ENCODE measurements at places on chromosomes 11 and 22. TPM values are rescaled to one million over a fixed set of nuclear protein-coding genes. Genes with fewer than 3 reads are reported as not detected.

Gene TSPAN18
- total RNA-seq: 17.0 TPM

Gene OR51B5
- 0.30 TPM for total RNA-seq

Gene INS
- total RNA-seq: not detected

Gene EIF3M
- 182 TPM for total RNA-seq

Gene ELFN2
- 0.30 TPM for total RNA-seq

Gene CCDC179
- total RNA-seq: not detected

Gene SEPTIN3
- total RNA-seq: 1.9 TPM

Gene DERL3
- 0.49 TPM for total RNA-seq

Gene VSIG10L2
- total RNA-seq: 0.39 TPM

Gene CRYBB1
- 0.99 TPM for total RNA-seq

Gene SVIP
- 6.2 TPM for total RNA-seq

Gene LIF
- 1.9 TPM for total RNA-seq

Gene LMNTD2
- total RNA-seq: 0.69 TPM

Gene MAP6
- total RNA-seq: 1.9 TPM

Gene PAAF1
- 14.3 TPM for total RNA-seq

Gene SEZ6L
- 3.4 TPM for total RNA-seq

Gene TUB
- total RNA-seq: 20.2 TPM

Gene TPBGL
- not detected for total RNA-seq

Gene CHRM4
- not detected for total RNA-seq

DNA sequence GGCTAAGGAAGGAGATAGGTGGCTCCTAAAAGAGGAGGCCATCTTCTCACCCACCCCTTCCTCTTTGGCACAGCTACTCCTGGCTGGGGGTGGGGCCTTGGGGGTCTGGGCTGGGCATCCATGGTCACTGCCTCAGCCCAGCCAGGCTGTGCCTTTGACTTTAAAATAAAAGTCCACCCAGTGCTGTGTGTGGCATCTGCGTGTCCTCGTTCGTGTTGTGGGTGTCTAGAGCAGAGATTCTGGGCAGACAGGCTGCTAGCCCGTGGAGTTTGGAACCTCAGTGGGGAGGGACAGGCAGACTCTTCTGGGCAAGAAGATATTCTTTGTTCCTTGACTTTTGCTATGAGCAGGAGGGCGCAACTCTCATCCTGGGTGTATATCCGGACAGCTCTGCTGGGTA is 13.1 kb downstream of the RPS6KA4 start:
- no peak for DNase-seq

GRCh38 chr11:60206616-60207015 is 23.7 kb upstream of the MS4A6A start:
- DNase-seq: no peak

GRCh38 chr11:46114378-46114777 is 6.9 kb downstream of the PHF21A start:
- DNase-seq: no peak

GRCh38 chr22:49602481-49602880 is 225.2 kb downstream of the BRD1 start:
- DNase-seq: no peak

GRCh38 chr11:3854660-3854976 is 846 bp upstream of the STIM1 start:
- DNase-seq: no peak

DNA sequence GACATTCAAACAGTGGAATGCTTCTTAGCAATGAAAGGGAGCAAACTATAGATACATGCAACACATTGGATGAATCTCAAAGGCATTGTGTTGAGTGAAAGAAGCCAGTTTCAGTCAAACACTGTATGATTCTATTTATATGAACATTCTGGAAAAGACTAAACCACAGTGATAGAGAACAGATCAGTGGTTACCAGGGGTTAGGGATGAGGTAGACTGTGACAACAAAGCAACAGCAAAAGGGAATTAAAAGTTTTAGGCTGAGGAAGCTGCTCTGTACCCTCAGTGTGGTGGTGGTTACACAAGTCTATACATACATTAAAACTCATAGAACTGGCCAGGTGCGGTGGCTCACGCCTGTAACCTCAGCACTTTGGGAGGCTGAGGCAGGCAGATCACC is 23.0 kb downstream of the FDX1 start:
- no peak for DNase-seq

GRCh38 chr11:61049859-61050258 is 52.4 kb upstream of the CD5 start:
- DNase-seq: no peak

GRCh38 chr22:48576333-48577013 is 1251.2 kb downstream of the BRD1 start:
- no peak for DNase-seq

DNA sequence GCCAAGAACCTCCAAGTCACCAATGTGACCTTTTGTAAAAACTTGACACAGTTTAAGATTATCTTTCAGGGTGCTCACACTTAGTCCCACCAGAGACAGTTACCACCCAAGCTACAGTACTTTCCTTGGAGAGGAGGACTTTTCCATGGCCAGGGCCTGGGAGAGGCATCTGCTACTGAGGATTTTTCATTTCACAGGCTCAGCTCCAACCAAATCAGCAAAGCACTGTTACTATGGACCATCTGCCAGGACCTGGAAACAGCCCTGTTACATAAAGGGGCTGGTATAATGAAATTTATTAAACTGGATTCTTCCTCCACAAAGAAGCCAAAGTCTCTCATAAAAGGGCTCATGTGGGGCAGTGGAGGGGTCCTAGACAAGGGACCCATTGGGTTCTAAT is 38.6 kb downstream of the SERGEF start:
- no peak for DNase-seq

DNA sequence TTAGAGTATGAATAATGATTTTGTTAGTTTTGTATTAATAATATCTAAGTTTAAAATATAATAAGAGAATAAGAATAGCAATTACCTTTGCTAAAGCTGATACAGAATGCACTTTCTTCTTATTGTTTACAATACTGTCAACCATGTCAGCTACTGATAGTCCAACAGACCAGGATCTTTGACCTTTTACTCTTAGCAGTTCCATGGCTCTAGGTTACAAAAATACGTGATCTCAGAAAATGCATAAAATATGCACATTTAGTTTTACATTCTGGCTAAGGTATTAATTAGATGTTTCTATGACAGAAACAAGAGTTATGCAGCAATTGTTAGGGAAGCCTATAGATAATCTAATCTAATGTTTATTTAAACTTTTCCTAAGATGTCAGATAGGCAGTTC is 7.5 kb upstream of the TSG101 start:
- no peak for DNase-seq

DNA sequence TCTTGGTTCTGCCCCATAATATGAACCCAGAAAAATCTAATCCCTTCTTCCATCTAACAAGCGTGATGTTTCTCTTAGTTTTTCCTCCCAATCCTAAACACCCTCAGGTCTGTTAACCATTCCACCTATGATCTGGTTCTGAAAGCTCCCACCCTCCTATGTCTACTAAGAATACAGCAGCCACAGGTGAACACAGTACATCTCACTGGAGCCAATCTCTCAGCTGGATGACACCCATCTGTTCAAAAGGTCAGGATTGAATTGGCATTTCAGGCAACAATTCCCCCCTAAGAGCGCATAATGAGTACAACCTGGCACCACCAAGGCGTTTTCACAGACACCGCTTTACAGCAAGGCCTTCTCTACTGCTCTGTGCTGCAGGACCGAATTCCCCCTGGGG is 19.0 kb upstream of the APOA1 start:
- DNase-seq: no peak

DNA sequence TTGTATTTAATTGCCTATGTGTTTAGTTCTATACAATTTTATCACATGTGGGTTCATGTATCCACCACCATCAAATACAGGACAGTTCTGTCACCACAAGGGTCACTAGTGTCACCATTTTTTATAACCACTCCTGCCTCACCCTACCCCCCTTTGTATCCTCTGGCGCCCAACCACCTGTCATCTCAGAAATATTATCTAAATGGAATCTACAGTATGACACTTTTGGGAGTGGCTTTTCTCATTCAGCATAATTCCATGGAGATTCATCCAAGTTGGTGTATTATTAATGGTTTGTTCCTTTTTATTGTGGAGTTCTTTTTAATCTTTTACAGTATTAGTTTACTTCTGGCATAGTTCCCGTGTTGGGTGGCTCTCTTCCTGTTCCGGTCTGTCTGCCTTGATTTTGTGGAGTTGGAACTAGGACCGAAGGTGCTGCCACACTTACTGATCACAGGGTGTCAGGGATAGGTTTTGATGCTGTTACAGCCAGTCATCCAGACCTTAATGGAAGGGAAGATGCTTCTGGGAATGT is 58.5 kb downstream of the TNRC6B start:
- DNase-seq: no peak

GRCh38 chr11:73750228-73750627 is 10.6 kb downstream of the RAB6A start:
- no peak for DNase-seq

GRCh38 chr11:70470127-70470526 is 71.8 kb downstream of the CTTN start:
- DNase-seq: no peak

DNA sequence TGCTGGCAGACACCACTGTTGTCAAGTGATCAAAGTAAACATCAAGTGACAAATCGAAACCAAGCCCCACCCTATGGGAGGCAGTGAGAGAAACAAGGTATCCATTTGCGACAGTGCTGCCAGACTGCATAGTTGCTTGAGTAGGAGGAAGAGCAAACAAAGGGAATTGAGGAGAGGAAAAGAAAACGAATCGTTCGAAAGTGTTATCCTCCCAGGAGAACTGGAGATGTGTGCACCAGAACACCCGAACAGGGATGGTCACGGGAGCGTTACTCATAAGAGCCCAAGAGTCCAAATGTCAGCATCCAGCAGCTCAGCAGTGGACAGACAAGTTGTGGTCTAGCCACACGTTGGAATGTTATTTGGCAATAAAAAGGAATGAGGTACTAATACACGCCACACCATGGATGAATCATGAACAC is 58.4 kb upstream of the NUP50 start:
- DNase-seq: no peak

DNA sequence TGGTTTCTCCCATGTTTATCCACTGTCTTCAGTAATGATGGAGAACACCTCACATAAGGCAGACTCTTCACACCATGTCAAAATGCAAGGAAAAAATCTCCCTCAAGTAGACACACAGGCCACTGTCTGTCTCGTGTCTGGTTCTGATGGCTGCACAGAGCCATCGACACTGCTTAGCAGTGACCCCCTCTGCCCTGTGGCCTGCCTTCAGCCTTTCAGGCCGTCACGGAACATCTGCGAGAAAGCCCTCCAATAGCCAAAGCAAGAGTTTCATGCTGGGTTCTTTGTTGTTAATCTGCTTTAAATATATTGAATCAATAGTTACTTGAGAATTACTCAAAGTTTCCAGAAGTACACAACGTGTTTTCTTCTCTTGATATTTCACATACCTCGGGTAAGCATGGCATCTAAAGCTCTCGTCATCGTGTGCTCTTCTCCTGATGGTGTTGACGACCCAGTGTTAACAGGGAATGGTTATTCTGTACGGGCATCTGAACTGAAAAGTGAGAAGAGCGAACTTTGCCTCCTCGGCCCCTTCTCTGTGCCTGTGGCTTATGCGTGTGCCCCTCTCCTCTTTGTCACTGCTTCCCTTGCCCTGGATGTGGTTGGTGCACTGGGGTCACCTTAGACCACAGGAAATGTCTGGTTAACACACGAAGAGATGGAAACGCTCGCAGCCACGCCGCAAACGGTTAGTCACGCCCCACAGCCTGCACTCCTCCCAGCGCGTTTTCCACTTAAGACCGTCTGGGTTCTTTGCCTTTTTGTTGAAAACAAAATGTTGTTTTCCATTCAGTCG is 33.4 kb upstream of the CTTN start:
- no peak for DNase-seq

GRCh38 chr11:117095284-117096161 is 2.7 kb downstream of the SIK3 start:
- DNase-seq: peak; percentile 92

DNA sequence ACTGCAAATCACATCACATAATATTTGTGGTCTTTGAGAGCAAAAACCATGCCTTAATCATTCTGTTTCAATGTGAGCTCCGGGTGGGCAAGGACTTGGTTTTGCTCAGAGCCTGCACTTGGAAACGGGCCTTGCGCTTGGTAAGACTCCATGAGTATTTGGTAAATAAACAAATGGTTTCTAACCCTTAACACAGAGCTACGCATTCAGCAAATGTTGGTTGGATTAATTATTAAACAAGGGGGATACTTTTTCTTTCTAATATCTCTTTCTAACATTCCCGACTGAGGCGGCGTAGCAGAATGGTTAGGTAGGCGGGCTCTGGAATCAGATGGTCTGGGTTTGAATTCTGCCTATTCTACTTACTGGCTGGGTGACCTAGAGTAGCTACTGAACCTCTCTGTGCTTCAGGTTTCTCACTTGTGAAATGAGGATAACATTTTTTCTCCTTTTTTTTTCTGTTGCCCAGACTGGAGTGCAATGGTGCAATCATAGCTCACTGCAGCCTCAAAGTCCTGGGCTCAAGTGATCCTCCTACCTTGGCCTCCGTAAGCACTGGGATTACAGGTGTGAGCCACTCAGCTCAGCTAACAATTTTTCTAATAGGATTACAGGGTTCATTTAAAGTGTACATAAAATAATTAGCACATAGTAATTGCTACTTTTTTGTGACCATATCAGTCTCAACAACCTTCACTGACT is 3.4 kb upstream of the FAM83F start:
- DNase-seq: no peak

GRCh38 chr11:20020716-20021115 is 139.6 kb downstream of the DBX1 start:
- DNase-seq: no peak

- DNase-seq: peak; percentile 61
Observed at GRCh38 chr22:38313384-38313955, 3.8 kb downstream of the CSNK1E start.

DNA sequence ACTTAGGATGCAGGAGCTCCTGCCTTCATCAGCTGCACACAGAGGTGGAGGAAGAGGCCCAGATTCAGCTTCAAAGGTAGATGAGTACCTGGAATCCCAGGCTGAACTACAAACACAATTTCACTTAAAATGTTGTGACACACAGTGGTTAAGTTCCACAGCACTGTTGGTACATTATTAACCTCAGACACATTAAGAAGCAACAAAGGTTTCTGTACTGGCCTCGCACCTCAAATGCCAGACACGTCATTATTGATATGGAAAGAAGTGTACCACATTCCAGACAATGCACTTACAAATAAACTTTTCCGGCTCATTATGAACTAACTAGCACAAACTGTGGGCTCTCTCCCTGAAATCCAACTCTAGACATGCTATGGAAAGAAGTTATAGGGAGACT is 34.6 kb downstream of the PRDM10 start:
- no peak for DNase-seq

GRCh38 chr22:50568626-50569025 is 5.9 kb upstream of the SYCE3 start:
- DNase-seq: no peak

GRCh38 chr22:47575291-47575690 is 812.8 kb downstream of the TBC1D22A start:
- no peak for DNase-seq

- no peak for DNase-seq
Observed at GRCh38 chr11:46321757-46322156, 25.5 kb upstream of the DGKZ start.

DNA sequence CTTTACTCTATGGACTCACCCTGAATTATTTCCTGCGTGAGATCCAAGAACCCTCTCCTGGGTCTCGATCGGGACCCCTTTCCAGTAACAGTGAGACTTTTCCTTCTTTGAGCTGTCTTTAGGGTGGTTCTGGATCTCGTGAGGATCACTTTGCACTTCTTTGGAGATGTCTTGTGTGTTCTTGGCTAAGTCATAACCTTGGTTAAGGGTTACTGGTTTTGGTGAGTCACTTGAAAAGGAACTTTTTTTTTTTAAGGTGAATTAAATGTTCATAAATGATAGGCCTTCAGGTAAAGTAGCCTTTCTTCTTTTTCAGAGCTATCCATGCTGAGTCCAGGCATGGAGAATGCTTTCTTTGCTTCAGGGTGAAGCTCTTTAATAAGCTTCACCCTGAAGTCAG is 19.4 kb upstream of the GSTP1 start:
- DNase-seq: no peak
